ENCODE measurements at places on chromosomes 11 and 22. TPM values are rescaled to one million over a fixed set of nuclear protein-coding genes. Genes with fewer than 3 reads are reported as not detected.
A peak's percentile ranks its signal among the peaks of the same experiment; 100 is the strongest.

FGF4 gene
- polyA plus RNA-seq: 0.03 TPM

DNA sequence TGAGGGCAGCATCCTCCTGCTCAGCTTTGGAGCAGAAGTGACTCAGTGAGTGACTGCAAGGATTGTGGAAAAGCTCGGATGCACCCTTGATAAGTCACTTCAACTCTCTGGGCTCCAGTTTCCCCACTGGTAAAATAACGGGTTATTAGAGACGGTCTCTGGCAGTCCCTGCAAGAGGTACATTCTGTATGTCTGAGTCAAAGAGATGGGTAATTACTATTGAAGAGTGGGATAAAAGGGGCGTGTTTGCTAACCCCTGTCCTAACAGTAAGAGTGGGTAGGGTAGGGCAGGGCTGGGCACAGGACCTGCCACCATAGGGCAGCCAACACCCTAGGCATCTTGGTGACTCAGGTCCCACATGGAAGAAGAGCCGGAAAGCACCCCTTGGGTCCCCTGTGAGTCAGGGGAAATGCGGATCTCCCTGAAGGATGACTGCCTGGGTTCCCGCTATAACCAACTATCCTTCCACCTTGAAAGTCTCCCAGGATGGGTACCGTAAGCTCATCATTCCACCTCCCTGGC lies 7.3 kb upstream of the AHNAK start:
- no peak for DNase-seq

GRCh38 chr22:35033635-35034296 lies 32.2 kb upstream of the ISX start:
- DNase-seq: no peak

ART5 gene
- 0.25 TPM for polyA plus RNA-seq

DNA sequence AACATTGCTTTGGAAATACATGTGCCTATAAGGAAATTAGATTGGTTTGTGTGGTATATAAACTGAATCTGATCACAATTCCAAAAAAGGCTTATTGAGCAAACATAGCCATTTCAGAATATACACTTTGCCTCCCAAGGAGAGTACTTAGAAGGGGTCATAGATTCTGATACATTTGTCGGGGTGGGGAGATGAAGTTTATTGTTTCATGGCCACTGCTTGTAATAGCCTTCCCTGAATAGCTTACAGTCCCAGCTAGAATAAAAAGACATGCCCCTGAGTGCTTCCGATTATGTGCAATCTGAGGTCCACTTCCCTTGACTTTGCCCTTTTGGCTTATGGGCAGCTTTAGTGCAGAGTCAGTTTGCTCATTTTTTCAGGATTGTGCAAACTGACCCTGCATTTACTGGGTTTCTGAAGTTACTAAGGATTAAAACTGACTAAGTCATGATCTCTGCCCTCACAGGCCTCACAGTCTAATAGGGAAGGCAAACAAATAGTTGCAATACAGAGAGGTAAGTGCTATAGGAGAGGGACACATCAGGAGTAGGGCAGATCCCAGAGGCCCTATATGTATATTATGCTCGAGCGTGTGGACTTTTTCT lies 184.2 kb downstream of the BLID start:
- DNase-seq: peak; percentile 53

SLC7A4 gene
- 31.4 TPM for polyA plus RNA-seq

DNA sequence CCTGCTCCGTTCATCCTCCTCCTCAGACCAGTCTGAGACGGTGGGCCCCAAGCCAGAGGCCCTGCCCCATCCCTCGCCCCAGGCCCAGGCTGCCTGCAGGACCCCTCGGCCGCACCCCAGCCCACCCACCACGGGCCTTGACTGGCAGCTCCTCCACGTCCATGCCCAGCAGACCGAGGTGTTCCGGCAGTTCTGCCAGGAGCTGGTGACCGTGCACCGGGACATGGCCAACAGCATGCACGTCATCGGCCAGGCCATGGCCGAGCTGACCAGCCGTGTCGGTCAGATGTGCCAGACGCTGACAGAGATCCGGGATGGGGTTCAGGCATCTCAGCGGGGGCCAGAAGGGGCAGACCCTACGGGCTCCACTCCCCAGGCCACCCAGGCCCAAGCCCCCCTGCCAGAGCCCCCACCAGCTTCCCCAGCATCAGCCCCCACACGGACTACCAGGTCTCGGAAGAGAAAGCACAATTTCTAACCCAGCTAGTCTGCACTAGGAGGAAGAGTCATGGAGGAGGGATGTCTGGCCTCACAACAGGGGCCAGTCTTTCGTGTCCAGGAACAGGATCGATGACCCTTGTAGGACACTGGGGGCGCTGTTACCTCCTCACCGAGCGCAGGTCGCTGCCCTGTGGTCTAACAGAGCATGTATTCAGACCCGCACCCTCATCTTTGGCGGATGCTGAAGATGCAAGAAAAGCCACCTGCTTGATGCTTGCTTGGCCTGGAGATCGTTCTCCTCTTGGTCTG lies 66.3 kb downstream of the PRDM11 start:
- no peak for DNase-seq

DNA sequence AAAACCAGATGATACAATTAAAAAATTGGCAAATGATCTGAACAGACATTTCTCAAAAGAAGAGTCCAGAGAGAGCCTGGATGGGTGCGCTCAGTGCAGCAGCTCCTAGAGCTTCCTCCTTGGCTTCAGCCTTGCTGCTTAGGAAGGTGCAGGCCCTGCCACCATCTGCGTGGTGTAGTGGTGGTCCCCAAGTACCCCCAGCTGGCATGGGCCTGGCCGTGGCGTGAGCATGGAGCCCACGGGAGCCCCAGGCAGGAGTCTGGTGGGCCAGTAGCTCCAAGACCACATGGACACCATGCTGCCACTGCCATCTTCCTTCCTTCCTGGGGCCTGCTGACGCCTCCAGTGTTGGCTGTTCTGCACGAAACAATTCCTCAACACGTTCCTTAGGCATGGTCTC lies 20.5 kb downstream of the THY1 start:
- no peak for DNase-seq

KRTAP5-2 gene
- 0.42 TPM for polyA plus RNA-seq

DNA sequence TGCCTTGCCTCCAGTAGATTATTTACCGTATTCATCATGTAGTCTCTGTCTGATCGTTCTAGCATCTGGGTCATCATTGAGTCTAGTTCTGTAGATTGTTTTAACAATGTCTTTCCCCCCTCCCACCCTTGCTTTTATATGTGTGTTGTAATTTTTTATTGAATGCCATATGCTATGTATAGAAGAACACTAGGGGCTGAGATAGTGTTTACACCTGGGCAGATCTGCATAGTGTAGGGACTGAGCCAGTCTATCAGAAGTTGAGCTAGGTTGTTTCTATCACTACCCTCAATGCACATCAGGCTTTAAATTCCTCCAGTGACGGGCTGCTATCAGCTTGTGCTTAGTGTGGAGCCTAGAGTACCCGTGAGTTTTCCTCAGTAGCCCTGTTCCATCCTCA lies 61.6 kb downstream of the KREMEN1 start:
- no peak for DNase-seq

NXPE4 gene
- polyA plus RNA-seq: not detected

- DNase-seq: peak; percentile 50
Observed at GRCh38 chr22:18012531-18012930, 11.8 kb downstream of the MICAL3 start.

GRCh38 chr22:38867471-38868285 lies 4.3 kb downstream of the CBX6 start:
- DNase-seq: no peak

DNA sequence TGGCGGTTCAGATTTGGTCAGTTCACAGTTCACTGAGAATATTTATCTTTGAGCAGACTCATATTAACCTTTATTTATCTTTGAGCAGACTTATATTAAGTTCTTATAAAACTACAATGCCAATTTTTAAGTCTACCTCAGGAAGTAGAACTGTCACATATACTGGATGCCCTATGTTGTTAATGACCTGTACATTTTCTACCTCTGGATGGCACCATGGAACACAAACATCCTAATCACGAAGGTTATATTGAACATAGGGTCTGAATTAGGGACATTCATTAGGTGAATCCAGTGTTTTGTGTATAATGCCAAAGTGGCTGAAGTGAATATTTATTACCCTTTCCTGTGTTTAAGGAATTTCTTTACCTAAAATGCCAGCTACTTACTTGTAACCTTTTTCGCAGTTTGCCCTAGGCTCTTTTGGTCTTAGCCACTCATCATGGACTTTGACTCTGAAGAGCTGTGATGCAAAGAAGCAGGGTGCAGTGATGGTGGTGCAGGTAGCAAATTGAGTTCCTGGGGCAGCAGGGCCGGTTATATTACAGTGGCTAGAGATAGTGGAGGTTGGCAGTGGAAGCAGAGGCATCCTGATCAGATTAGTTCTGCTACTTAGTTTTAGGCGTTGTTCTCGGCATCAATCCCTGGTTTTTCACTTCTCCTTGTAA lies 71.8 kb downstream of the STIM1 start:
- DNase-seq: no peak

- DNase-seq: no peak
Observed at GRCh38 chr11:19984048-19984742, 176.1 kb downstream of the DBX1 start.

POU2F3 gene
- polyA plus RNA-seq: 1.5 TPM

GRCh38 chr11:112392904-112393303 lies 132.2 kb upstream of the PLET1 start:
- no peak for DNase-seq

FOSL1 gene
- polyA plus RNA-seq: 0.15 TPM
